ENCODE measurements at places on chromosomes 3 and 15.

- DNase-seq: no peak
Observed at GRCh38 chr15:62869116-62869515, 173.4 kb upstream of the TPM1 start.

DNA sequence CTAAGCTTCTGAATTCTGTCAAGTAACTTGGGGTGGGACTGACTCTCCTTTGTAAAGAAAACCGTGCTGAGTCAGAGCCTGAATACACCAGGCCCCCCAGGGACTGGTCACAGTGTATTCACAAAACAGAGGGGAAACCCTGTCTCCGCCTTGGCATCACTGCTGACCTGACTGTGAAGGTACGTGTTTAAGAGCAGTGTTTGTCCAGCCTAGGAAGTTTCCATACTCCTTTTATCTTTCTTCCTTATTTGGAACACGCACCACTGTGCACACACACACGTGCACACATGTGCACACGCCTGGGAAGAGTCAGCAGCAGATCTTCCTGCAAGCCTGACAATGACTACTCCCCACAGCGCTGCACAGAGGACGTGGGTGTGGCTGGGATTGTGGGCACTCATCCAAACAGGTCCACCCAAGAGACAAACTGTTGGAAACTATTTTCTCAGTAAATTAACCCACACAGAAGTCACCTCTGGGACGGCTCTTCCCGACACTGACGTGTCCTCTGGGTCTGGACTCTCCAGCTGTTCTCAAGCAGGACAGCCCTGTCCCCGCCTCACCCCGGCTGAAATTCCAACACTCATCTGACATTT is 87.7 kb downstream of the ATP10A start:
- no peak for DNase-seq

DNA sequence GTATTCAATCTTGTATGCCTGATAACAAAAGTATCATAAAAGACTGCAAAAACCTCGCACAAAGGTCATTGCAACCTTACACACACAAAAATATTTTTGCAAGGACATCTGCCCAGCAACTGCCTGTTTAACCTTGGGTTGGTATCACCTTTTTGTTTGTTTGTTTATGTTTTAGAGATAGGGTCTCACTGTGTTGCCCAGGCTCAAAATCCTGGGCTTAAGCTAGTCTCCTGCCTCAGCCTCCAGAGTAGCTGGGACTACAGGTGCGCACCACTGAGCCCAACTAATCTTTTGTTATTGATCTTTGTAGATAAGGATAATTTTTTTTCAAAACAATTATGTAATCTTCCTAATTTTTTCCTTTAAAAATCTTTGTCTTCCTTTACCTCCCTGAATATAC is 54.2 kb downstream of the SPTSSB start:
- DNase-seq: no peak

DNA sequence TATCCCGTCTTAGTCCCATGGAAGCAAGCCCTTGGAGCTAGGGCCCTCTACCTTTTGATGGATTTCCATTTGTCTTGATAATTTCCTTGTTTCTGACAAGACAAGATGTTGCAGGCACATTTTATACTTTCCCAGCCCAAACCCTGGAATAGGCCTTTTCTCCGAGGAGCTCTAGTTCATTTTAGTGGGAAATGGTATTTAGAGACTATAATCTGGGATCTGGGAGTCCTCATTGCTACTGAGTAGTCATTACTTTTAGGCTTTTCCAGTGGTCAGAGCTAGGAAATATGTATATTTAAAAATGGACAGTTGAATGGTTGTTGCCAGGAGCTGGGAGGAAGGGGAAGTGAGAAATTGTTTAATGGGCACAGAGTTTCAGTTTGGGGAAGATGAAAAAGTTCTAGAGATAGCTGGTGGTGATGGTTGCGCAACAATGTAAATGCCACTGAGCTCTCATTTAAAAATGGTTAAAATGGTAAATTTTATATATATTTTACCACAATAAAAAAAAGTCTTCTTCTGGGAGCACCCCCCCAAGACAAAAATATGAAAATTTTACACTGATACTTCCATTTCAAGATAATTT is 31.6 kb downstream of the MLH1 start:
- DNase-seq: no peak

- DNase-seq: no peak
Observed at GRCh38 chr3:189602471-189602870, 28.7 kb upstream of the TP63 start.

DNA sequence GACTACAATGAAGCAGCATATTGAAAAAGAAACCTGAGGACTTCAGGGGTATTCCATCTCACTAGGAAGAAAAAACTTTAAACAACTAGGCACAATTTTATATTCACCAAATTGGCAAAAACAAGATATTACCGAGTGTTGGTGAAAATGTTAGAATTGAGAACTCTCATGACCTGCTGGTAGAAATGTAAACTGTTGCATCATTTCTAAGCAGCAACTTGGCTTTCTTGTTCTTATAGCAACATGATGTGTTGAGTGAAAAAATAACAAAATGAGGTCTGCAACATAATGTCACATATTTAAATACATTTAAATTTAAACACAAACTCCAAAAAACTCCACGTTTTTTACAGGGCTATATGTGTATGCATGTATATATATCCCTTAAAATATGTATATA is 59.0 kb upstream of the SPPL2A start:
- DNase-seq: no peak

GRCh38 chr15:76335307-76336253 is 993 bp upstream of the ISL2 start:
- DNase-seq: no peak

GRCh38 chr3:101423984-101424888 is 88.8 kb downstream of the SENP7 start:
- DNase-seq: no peak

DNA sequence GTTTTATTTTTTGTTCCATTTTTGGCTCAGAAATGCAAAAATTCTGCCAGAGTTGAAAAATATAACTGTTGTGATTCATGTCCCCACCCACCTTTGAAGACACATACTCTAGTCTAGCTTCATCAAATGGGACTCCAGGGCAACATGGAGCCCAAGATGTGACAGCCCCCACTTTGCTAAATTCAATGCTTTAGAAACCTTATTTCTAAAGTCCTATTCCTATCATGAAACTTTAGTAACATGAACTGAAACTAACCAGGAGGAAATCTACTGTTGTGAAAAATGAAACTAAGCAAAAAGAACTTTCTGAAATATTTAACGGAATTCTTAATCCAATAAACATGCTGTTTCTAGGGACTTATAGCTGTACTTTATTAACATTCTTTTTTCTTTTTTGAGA is 20.3 kb downstream of the UBP1 start:
- DNase-seq: no peak

DNA sequence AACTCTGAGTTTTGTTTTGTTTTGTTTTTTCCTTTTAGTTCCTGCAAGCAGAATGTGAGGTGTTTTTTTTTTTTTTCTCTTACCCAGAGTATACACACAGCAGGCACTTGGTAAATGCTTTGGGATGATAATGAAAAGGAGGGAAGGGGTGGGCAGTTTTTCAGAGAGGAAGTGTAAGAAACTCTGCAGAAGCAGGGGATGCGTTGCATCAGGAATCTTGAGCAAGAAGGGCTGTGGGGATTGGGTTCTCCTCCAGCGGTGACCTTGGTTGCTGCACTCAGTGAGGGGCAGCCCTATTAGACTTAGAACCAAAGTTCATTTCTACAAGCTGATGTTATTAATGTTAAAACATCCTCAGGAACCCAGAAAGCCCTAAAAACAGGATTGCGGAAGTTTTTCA is 32.2 kb upstream of the TMEM158 start:
- no peak for DNase-seq

- DNase-seq: no peak
Observed at GRCh38 chr3:29772436-29772835, 491.6 kb downstream of the RBMS3 start.

DNA sequence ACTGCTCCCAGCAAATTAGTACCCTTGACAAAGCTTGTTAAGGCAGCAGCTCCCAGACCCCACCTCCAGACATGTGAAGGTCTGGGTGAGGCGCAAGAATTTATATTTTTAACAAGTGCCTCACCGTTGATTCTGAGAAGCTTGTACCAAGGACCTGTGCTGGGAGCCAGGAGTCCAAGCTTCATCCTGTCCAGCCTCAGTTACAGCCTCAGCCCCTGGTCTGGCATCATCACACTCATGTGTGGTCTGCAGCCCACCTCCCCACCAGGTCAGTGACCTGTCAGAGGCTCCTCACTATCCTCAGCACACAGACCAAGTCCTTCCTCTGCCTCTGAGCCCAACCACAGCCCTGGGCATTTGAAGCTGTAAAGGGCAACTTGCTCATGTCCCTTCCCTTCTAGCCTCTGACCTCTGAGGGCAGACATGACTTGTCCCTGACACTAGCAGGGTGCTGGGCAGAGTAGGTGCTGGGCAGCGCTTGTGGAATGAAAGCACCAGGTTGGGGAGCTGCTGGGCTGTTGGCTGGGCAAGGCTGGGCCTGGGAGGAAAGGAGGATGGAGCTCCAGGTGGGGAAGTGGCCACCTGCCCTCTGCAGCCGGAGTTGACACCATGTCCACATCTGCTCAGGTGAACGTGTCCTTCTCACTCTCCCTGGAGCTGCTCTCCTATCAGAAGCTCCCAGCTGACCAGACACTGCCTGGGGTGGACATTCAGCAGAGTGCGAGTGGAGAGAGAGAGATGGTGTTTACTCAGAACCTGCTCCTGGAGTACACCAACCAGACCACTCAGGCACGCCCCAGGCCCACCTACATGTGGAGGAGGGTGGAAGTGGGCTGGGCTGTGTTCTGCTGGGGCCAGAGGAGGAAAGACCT is 16.9 kb downstream of the ACAA1 start:
- no peak for DNase-seq

- no peak for DNase-seq
Observed at GRCh38 chr15:93983526-93983925, 247.8 kb upstream of the MCTP2 start.

- no peak for DNase-seq
Observed at GRCh38 chr15:52649686-52650085, 29.5 kb downstream of the ATOSA start.

GRCh38 chr3:174821477-174821876 is 37.7 kb upstream of the NAALADL2 start:
- no peak for DNase-seq

GRCh38 chr3:24521420-24522145 is 26.9 kb upstream of the THRB start:
- no peak for DNase-seq

DNA sequence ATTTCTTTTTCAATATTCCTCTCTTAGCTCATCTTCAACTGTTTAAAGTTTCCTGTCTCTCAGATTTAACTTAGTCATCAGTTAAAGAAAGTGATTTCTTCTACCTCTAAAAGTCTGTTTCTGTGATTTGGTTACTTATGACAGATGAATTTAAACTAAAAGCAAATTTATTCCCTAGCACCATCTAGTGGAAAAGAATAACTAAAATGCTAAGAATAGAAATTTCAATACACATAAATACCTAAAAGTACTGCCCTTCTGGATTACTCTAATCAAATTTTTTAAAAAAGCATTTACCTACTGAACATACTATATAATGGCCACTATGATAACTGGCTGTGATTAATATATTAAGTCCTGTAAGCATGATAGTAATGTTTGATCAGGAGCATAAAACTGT is 14.0 kb upstream of the ZCWPW2 start:
- no peak for DNase-seq

GRCh38 chr15:69117431-69117871 is 43.0 kb upstream of the GLCE start:
- DNase-seq: no peak

GRCh38 chr3:43894176-43895049 is 203.7 kb downstream of the ABHD5 start:
- DNase-seq: no peak

GRCh38 chr15:55250392-55250791 is 39.2 kb downstream of the RAB27A start:
- no peak for DNase-seq

- DNase-seq: no peak
Observed at GRCh38 chr15:61989667-61990066, 70.6 kb downstream of the VPS13C start.

GRCh38 chr15:44427756-44428724 is 611 bp downstream of the CTDSPL2 start:
- DNase-seq: no peak

DNA sequence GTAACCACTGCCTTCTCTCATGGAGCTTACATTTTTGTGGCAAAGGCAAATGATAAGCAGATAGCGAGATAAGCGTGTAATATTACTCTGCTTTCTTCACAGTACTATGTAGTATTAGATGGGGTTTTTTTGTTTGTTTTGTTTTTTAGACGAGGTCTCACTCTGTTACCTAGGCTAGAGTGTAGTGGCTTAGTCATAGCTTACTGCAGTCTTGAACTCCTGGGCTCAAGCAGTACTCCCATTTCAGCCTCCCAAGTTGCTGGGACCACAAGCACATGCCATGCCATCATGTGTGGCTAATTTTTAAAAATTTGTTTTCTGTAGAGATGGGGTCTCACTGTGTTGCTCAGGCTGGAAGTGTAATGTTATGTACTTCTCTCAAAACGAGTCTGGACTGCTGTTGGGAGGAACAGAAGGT is 22.9 kb downstream of the MBNL1 start:
- DNase-seq: no peak

- DNase-seq: no peak
Observed at GRCh38 chr3:21505711-21506460, 245.1 kb downstream of the ZNF385D start.

DNA sequence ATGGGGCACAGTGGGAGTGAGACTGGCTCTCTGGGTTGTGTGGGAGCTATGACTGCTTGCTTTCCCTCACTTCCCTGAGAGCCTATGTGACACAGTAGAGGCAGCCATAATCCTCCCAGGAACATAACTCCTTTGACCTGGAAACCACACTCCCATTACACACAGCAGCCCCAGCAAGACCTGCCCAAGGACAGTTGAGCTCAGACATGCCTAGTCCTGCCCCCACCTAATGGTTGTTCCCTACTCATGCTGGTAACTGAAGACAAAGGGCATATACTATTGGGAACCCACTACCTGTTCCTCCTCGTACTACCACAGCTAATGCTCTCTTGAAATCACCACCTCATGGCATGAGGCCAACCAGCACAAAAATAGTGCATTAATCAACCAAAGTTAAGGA is 550.4 kb upstream of the ARPP21 start:
- DNase-seq: no peak

DNA sequence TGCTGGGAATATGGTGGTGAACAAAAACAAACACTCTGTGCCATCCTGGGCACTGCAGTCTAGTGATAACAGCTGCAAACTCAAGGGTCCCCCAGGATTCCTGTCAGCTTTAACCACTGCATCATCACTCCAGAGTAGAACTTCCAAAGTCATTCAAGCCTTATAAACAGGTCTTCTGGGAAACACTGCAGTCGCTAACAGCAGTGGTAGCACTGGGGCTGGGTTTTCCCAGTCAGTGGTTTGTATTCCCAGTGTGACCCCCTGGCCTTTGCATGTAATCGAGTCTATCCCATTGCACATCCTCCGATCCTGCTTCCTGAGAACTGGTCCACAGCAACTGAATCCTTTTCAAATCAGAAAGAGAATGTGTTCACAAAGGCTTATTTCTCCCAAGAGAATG is 623.5 kb downstream of the EDEM1 start:
- no peak for DNase-seq

GRCh38 chr3:8505621-8506020 is 4.0 kb downstream of the LMCD1 start:
- DNase-seq: no peak

All from stimulated activated CD8-positive, alpha-beta memory T cell treated with anti-CD3 and anti-CD28 coated beads, Interleukin-4, amount 100 ng/mL, for 4 hours (primary cell).